ENCODE measurements at places on chromosomes 12 and 14. TPM values are rescaled to one million over a fixed set of nuclear protein-coding genes. Genes with fewer than 3 reads are reported as not detected.

The KRT2 gene
- polyA plus RNA-seq, result 0.20 TPM

The SERPINA10 gene
- polyA plus RNA-seq, result not detected

The ARID4A gene
- 12.8 TPM for polyA plus RNA-seq

The CCDC88C gene
- 17.1 TPM for polyA plus RNA-seq

The AVPR1A gene
- not detected for polyA plus RNA-seq

The NEUROD4 gene
- not detected for polyA plus RNA-seq

The ASCL1 gene
- not detected for polyA plus RNA-seq

The EXOC3L4 gene
- polyA plus RNA-seq, result not detected

The PPP2R5E gene
- polyA plus RNA-seq, result 38.3 TPM

The ALDH2 gene
- 0.53 TPM for polyA plus RNA-seq

The IAPP gene
- polyA plus RNA-seq, result not detected

The IL22 gene
- polyA plus RNA-seq, result not detected

The TNFAIP2 gene
- polyA plus RNA-seq, result not detected

The CACNA1C gene
- 0.05 TPM for polyA plus RNA-seq

The TMCC3 gene
- polyA plus RNA-seq, result 0.91 TPM

The RERGL gene
- not detected for polyA plus RNA-seq

The TAS2R8 gene
- polyA plus RNA-seq, result not detected

The KRT74 gene
- polyA plus RNA-seq, result not detected

The NELL2 gene
- polyA plus RNA-seq, result 126 TPM
